ENCODE measurements at places on chromosomes 4 and X.

DNA sequence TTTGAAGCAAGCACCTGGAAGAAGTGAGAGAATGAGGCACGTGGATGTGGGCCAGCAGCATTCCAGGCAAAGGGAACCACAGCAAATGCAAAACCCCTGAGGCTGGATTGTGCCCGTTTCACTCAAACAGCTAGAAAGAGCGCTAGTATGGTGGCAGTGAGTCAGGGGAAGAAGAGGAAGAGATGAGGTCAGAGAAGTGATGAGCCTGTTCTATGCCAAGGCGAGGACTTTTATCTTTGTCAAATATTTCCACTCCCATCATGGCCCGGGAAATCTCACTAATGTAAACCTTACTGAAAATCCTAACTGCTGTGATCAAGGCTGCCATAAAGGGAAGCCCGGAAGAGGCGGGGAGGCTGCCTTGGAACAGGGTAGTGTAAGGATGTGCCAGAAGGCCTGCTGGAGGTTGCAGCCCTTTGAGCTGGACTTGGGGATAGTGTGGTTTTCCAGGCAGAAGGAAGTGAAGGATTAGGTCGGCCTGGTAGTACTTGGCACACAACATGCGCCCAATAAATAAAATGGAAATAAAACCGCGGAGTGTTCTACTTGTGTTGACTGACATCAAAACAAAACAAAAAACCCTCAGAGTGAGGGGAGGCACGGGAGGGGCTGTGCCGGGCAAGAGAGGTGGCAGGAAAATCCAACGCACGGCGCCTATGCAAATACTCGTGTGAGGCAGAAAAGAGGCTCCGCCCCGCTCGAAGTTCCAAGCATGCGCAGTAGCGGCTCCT, 1.2 kb upstream of the CDK16 start:
- DNase-seq = no peak

DNA sequence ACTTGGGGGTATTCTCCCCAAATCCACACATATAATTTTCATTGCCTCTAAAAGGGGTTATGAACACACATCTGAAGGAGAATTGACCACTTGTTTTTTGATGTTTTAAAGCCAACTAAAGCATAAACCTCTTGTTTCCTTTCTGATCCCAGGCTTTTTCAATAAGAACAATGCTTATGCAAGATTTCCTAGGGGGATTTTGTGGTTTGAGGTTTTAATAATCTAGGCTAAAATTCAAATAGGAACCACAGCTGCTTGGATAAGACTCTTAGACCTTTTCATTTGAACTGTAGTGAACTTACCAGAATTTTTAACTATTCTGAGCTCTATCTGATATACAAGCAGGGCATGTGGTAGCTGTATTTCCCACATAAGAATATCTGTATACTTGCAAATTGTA, 651.1 kb downstream of the ANKRD50 start:
- DNase-seq = no peak

DNA sequence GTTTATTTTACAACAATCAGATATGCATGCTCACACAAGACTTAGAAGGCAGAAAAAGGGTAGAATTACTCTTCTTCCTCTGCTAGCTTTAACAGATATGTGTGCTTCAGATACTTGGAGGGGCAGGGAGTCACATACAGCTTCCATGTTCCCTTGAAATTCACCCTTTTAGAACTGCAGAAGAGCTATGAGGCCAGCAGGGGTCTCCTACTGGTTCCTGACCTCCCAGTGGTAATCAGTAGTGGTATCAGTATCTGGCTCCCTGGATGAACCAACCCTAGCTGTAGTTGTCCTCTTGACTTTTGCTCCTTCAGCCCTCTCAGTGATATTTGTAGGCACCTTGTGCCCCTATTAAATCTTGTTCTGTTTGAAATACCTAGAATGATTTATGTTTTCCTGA, 81.5 kb downstream of the RCHY1 start:
- no peak for DNase-seq

DNA sequence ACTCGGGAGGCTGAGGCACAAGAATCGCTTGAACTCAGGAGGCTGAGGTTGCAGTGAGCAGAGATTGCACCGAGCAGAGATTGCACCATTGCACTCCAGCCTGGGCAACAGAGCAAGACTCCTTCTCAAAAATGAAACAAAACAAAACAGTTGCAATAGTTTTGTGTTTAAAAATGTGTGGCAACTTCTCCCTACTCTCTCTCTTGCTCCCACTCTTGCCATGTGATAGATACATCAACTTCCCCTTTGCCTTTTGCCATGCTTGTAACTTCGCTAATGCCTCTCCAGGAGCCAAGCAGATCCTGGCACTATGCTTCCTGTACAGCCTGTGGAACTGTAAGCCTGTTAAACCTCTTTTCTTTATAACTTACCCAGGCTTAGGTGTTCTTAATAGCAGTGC, 52.5 kb upstream of the INTU start:
- DNase-seq = no peak

- no peak for DNase-seq
These were observed 39.3 kb downstream of the RNF212 start for GRCh38 chr4:1074077-1074476.

DNA sequence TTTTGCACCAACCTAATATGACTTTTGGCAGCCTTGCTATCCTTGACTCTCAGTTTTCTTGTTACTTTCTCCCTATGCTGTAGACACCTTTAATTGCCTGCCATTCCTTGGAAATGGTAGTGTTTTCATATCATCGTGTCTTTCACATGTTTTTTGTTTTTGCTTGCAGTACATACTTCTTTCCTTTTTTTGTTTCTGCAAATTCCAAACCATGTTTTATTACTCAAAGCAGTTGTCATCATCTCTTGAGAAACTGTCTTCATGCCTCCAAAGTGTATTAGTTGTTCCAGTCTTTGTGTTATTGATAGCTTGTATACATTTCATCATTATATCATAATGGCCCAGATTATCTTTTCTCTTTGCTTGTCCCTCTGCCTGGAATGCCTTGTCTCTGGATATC, 57.1 kb downstream of the PDLIM5 start:
- no peak for DNase-seq

DNA sequence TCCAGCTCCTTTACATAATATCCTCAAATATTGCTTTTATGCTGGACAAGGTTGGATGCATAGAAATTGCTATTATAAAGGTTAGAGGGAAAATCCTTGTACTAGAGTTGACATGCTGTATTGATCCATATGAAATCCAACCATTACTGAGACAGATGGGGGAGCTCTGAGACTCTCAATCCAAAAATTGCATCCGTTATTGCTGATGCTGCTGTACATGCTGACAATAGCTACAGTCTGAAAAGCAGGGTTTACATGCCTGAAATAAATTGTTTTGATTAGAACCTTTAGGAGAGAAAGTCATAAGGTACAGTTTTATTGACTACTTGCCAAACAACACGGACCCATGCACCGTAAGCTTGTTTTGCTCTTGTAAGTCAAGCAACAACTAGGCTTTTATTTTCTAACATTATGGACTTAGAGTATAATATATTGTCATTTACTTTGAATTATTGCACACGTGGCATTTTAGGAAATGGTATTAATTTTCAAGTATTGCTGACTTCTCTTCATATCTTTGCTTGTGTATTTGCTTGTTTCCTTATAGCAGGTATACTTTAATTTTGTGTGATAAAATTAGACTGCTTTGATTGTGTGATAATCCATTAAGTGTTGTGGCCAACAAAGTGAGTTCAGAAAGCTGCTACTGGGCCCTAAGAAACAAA, 1365.2 kb downstream of the STIM2 start:
- DNase-seq = no peak

- DNase-seq = no peak
These were observed 83.5 kb upstream of the TSPAN5 start for GRCh38 chr4:98741952-98742351.

GRCh38 chr4:133137571-133137970, 11.5 kb upstream of the PCDH10 start:
- no peak for DNase-seq

- DNase-seq = no peak
These were observed 41.2 kb downstream of the DCLK2 start for GRCh38 chr4:150119492-150119891.

GRCh38 chr4:67344594-67345380, 200.5 kb downstream of the CENPC start:
- no peak for DNase-seq

- no peak for DNase-seq
These were observed 480.3 kb upstream of the NR3C2 start for GRCh38 chr4:148922497-148922896.

DNA sequence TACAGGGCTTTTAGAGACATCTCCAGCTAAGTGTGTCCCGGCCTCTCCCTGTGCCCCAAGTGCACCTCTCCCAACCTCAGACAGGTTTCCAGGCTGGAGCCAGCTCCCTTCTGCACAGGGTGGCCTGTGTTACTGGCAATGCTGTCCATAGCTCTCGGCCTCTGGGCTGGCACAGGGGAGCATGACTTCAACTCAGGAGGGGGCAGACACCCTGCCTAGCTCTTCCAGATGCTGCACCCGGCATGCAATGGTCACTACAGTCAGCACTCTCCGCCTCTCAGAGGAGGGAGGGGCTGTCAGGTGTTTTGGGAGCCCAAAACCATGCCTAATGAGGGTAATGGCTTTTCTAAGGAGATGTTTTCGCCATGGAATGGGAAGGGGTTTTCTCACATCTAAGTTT, 2.4 kb upstream of the IRAK1 start:
- no peak for DNase-seq

- no peak for DNase-seq
These were observed 181.0 kb downstream of the DCTD start for GRCh38 chr4:182736207-182736606.

DNA sequence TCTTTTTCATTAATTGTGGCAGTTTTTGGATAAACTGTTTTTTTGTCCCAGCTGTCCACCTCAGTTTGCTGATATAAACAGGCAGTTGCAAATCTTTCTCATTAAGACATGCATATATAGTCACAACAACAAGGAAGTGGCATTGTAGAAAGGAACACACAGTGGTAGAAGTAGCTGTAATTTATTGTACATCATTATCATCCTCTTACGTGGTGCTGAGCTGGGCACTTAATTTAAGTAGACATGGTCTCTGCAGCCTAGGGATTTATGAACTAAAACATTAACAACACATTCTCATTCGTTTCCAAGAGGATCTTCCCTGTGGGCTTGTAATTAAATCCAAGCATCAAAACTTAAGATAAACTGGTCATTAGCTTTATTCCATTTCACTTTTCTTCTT, 500.2 kb downstream of the INPP4B start:
- no peak for DNase-seq

GRCh38 chr4:1357356-1358248, 10.6 kb downstream of the UVSSA start:
- DNase-seq = no peak

DNA sequence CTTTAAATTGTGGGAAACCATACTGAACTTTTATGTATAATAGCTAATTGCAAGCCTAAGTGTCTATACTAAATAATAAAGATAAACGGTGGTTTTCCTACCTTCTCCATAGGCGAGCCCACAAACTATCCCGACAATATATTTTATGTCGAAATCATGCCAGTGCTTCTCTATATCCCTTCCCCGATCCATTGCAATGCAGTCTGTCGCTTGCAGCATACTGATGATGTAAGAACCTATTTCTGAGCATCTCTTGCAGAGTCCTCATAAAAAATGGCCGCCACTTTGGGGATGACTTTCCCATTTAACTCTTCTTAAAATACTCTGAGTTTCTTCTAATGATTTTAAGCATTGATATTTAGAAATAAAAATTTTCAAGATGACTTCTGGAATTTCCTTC, 58.1 kb upstream of the TLR3 start:
- DNase-seq = no peak

- no peak for DNase-seq
These were observed 130.7 kb upstream of the GUCY1A1 start for GRCh38 chr4:155535802-155536454.

DNA sequence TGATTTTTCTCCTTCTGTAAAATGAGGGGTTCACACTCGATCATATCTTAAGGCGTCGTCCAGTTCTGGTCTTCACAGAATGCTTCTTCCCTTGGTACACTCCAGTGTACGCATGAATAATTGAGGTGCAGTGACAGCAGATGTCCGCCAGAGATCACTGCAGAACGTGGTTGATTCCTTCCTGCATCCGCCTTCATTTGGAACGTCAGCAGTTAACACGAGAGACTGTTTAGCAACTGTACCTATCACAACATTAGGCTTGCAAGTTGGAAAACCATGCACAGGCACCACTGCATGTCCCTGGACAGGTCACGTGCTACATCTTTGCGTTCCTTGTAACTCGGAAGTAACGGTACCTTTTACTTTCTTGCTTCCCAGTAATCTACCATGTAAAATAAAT, 66.0 kb upstream of the GEMIN8 start:
- no peak for DNase-seq

GRCh38 chr4:128459547-128459946, 171.9 kb upstream of the PGRMC2 start:
- no peak for DNase-seq

DNA sequence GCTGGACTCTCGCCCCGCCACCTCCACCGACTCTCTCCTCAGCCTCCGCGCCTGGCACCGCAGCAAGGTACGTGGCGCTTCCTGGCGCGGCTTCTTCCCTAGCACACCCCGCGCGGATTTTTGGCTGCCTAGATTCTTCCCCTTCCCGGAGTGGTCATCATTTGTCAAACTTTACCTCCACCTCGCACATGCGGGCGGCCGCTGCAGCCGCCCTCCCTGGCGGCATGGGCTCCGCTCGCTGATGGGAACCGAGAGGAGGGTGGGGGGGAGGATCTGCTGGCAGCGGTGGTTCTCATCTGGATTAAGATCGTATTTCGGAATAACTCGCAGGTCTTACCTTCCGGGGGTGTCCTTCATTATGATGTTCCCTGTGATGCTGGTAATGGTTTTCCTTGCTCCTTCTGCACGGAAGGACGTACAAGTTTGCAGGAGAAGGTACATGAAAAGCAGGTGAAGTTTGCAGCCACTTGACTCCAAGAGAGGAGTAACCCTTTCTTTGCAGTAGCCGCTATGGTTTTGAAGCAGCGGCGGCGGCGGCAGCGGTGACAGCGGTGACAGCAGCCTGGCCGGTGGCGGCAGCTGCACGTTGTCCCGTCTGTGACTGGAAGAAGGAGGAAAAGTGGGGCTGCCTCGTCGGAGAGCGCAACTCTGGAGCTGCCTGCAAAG, 2183.9 kb upstream of the TENM3 start:
- DNase-seq = no peak

GRCh38 chr4:77354550-77354949, 197.5 kb downstream of the CCNG2 start:
- no peak for DNase-seq

DNA sequence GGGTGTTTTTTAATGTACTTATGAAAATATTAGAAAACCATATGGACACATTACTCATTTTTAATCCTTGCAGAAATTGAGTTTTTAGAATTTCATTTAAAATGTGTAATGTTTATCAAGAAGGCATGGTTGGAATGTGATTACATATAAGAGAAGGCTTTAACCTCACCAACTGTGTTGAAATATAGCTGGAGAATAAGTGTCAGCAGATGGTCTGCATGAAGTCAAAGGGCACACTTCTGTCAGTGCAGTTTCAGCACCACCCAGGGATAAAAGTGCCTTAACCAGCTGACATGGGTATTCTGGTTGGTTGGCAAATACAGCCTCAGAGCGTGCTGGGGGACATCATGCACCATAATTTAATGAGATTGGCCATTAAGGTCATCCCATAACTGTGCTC, 21.2 kb upstream of the ANTXR2 start:
- DNase-seq = no peak

- DNase-seq = no peak
These were observed 102.9 kb upstream of the PAQR3 start for GRCh38 chr4:79042079-79042674.
